ENCODE measurements at places on chromosomes 13 and 19.

DNA sequence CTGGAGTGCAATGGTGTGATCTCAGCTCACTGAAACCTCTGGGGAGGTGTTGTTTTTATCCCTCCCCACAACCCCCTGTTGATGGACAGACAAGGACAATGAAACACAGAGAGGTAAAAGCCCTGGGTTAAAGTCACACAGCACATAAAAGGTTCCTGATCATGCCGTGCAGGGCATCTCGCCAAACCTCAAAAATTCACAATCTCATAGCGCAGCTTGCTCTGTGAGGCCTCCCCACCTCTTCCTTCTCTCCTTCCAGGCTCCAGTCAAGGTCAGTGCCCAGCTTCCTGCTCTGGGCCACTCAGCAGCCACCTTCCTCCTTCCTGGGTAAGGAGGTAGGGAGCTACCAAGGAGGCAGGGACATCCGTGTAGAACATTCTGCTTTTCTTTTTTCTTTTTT is 2.3 kb downstream of the FUT2 start:
- no peak for ATAC-seq

DNA sequence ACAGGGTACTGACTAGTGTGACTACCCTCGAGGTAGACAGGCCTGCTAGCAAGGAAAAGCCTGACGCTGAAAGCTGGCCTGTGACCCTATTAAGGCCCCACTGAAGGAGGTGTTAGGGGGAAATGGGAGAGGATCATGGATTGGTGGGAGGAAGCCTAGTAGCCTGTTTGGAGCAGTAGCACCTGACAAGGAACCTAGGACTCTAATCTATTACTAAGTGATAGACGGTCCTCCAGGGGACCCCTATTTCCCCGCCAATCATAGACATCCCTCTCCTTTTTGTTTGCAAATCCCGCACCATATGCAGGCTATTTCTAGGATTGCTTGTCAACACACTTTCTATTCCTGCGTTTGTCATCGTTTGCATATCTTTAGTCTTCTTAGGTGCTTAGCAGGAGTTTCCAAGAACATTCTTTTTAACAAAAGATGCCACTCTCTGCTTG is 1338.8 kb upstream of the MIR17HG start:
- ATAC-seq, result no peak

DNA sequence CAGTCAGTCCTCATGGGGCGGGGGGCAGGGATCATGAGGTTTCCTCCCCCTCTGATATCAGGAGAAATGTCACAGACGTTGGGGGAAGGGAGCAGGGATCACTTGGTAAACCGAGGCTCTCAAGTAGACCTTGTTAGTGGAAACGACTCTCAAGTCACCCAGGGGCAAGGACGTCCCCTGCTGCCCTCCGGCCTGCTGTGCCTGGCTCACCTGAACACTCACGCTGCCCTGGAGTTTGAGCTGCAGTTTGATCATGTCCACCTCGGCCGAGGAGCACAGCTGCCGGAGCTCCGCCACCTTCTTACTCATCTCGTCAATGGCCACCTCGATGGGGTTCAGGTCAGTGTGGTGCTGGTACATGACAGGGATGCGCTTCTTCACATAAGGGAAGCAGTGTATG is 47.6 kb upstream of the SLC15A1 start:
- no peak for ATAC-seq

- ATAC-seq, result peak; percentile 47
These were observed 25.2 kb upstream of the KATNAL1 start for GRCh38 chr13:30332456-30333143.

DNA sequence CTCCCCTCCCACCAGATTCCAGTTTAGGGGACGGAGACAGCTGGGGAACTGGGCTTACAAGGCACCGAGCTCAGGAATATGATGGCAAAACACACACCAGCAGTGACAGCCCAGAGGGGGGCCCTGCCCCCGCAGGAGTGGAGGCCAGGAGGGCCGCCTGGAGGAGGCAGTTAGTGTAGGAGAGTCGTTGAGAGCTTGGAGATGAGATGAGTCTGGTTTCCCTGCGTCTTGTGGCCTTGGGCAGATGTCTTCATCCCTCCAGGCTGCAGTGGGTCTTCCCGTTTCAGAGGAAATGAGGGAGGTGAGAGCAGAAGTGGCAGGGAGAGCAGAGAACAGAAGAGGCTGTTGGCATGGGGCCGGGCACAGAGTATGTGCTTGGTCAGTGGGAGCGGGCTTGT is 4.9 kb downstream of the CELF5 start:
- ATAC-seq, result no peak

DNA sequence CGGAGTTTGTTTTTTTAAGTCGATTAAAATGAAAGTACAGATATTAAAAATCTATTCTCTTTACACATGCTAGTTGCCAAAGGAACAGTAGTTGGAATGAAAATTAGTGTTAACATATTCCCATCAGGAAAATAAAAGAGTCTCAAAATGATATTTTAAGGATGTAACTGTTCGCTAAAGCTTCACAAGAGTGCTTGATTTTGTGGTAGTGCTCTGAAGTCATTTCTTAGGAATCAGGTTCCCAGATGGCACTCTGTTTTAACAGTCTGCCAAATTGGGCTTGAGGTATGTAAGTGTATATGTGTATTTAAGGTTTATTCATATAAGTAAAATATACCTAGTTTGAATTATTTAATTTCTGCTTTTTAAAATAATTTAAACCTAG is 128.8 kb downstream of the LMO7 start:
- no peak for ATAC-seq

GRCh38 chr13:75399168-75399878 is 82.6 kb downstream of the TBC1D4 start:
- peak; percentile 96 for ATAC-seq

DNA sequence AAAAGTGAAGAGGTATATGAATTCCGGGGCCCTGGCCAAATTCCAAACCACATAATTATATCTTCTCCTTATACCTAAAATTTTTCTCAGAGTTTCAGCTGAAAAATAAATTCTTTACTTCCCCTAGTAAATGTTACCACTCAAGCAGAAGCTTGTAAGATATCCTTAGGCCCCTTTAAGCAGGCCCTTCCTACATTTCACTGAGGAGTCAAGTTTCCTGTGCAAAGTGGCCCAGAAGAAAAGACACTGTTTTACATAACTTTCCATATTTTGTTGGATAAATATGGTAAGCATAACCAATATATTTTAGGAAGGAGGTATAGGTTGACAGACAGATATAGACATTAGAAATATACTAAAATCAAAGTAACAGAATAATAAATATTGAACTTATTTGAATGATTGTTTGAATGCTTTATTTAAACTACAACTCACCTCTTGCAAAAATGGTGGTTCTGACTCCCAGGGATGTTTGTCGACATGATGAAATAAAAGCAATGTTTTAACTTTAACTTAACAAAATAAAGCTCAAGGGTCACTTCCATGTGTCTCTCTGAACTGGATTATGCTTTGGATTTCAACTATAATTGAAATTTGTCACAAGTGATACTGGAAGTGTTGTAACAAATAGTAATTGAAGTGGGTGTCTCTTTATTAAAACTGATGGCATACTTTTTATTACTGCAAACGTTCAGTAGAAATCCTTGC is 141.2 kb downstream of the SPRY2 start:
- ATAC-seq, result no peak

DNA sequence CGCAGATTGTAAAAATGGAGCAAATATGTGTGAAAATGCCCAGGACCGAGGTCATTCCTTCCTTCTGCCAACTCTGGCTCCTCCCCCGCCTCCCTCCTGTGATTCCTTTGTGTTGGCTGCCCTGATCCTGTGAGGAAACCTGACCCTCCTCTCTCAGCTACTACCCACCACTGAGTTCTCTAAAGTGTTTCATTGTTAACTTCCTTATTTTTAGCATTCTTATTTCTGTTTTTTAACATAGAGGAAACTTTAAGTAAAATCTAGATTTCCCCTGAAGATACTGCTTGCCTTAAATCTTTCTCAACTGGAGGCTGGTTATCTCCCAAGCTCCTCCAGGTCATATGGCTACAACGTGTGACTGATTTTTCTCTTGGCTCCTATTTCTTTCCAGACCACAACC is 21.7 kb upstream of the FBXL3 start:
- ATAC-seq, result no peak

GRCh38 chr13:26759907-26760831 is at the start of gene GPR12:
TSS of gene GPR12 (minus strand) at chr13:26760786. CDS start at chr13:26759827, 959 bp downstream.
- peak; percentile 6 for ATAC-seq
